Left lung (tissue), 14 donors: ENCODE measurements at places on chromosomes 3 and 15.
A peak's percentile ranks its signal among the peaks of the same experiment; 100 is the strongest.

DNA sequence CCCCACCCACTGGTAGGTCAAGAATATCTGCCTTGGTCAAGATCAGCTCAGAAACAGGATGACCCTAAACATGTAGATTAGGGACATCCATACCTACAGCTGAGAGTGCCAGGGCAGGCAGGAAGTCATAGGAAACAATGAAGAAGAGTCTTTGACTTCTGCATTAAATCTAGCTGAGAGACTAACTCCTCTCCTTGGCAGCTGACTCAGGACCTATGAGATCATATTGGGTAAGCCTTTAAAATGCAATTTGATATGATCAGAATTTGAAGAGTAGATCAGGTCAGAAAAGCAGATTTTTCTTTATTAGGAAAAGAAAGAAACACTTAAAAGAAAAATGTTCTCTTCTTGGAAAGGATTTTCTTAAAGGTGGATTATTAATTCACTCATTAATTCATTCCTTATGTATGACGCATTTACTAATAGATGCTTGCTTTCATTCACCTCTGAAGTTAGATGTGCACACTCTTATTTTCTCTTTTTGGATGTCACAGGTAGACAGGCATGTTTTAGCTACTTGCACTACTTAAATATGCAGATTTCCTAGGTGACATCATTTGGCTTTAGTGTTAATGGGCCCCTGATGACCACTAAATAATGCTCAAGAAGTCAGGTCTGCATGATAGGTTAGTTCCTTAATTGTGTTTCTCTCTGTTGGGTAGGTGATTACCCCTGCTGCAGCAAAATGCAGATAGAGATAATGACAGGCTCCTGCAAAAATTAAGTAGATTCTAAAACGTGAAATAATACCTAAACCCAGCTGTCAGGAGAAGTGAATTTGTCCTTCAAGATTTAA, 35.7 kb upstream of the GSK3B start:
- no peak for DNase-seq

DNA sequence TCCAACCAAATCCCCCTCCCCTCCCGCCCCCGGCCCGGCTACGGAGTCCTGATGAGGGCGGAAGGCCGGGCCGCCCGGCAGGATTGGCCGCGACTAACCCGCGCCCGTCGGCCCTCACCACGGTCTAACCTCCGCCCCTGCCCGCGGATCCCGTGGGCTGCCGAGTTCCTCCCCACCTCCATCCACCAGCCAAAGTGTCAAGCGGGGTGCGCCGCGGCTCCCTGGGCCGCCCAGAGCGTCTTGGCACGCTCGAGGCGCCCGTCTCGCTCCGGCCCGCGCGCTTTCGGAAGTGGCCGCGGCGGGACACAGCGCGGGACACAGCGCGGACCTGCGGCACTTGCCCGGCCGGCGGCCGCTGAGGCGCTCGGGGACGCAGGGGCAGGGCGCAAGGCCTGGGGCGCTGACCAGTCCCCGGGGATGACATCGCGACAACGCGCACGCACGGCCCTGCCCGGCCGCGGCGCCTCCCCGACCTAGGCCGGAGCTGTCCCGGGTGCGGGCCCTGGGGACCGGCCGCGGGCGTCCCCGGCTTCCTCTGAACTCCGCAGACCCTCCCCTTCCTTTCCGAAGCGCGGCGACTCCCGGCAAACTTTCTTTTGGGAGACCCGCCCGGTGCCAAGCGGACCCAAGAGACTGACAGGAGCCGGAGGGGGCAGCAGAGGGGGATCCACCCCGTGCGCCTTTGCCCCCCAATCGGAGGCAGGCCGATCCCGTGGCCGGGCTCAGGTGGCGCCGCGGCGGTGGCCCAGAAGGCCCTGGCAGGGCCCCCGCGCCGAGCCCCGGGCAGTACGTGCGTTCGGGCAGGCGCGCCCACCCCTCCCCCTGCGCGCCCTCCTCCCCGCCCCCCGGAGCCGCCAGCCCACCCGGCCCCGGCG, 112.8 kb upstream of the ICE2 start:
- DNase-seq = peak; percentile 71

GRCh38 chr15:70164156-70164900, 66.6 kb upstream of the TLE3 start:
- no peak for DNase-seq

GRCh38 chr3:129404610-129405009, 23.8 kb downstream of the EFCAB12 start:
- no peak for DNase-seq

GRCh38 chr15:92714077-92714476, 58.5 kb upstream of the FAM174B start:
- DNase-seq = peak; percentile 57

DNA sequence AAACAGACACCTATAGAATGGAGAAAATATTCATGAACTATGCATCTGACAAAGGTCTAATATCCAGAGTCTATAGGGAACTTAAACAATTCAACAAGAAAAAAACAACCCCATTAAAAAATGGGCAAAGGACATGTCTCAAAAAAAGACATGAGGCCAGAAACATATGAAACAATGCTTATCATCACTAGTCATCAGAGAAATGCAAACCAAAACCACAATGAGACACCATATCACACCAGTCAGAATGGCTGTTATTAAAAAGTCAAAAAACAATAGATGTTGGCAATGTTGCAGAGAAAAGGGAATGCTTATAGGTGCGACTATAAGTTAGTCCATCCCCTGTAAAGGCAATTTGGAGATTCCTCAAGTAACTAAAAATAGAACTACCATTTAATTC, 11.4 kb upstream of the HDGFL3 start:
- DNase-seq = no peak

DNA sequence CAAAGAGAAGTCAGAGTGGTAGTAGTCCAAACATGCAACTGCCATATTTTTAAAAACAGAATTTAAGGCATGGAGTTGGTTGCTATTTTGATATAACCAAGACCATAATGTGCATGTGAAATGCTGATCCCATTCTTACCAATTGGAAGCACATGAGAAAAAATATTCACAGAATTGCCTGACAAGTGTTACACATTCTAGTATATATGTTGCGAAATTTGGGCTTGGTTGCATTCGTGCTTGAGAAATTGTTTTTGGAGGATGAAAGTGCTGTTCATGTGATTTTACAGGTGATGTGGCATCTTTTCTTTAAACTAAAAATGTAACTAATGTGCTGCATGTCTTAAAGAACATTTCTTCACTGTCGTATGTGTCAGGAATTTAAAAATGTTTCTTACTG, 199.7 kb downstream of the CHL1 start:
- no peak for DNase-seq

DNA sequence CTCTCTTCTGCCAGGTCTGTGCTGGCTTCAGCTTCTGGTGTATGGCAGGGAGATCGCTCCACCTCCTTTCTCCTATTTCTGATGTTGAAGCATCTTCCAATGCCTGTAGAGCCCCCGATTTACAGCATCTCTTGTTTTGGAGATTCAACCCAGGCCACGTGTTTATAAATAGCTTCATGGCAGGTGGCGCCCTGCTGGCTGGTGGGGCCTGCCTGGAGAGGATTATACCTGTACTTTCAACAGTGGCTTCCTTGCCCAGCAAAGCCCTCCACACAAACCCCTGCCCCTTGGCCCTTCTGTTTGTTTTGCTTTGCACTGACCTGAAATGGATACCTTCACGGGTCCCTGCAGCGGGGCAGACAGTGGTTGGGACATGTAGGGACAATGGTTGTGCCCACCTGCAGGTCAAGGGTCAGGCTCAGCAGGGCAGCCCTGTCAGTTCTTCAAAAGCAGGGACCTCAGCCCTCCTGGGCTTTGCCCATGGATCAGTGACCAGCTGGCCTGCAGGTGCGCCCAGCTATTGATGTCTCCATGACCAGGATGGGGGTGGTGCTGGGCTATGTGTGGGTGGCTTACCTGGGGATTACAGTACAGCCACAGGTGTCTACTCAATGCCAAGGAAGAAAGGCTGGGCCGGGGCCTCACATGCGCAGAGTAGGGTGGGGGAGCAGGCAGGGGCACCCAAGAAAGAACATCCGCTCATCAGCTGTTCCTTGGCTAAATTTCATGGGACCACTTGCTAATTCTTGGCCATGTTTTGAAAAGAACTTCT, 112.7 kb upstream of the PRR23C start:
- no peak for DNase-seq

GRCh38 chr15:30990036-30990435, 1.4 kb downstream of the MTMR10 start:
- DNase-seq = no peak

GRCh38 chr15:69524296-69524695, 71.7 kb downstream of the RPLP1 start:
- no peak for DNase-seq

- DNase-seq = no peak
Observed at GRCh38 chr15:59401824-59402569, 29.3 kb upstream of the MYO1E start.
